ENCODE measurements at places on chromosomes 1 and 21.
A peak's percentile ranks its signal among the peaks of the same experiment; 100 is the strongest.

DNA sequence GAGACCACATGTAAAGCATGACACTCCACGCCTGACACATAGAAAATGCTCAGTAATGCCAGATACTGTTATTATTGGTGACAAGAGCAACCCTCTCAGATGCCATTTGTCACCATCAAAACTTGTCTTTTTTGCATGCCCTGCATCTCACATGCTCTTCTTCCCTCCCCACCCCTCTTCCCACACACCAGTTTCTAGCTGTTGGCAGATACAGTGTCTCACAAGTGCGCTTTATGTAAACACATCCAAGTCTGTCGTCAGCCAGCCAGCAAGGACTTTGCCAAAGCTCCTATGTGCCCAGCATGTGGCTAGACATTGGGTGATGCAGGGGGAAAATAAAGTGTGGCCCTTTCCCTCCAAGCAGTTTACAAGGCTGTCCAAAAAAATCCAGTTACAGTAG is 44.9 kb upstream of the EPHA8 start:
- DNase-seq, result no peak

GRCh38 chr1:26827106-26827604 is 667 bp downstream of the ZDHHC18 start:
- DNase-seq, result no peak

DNA sequence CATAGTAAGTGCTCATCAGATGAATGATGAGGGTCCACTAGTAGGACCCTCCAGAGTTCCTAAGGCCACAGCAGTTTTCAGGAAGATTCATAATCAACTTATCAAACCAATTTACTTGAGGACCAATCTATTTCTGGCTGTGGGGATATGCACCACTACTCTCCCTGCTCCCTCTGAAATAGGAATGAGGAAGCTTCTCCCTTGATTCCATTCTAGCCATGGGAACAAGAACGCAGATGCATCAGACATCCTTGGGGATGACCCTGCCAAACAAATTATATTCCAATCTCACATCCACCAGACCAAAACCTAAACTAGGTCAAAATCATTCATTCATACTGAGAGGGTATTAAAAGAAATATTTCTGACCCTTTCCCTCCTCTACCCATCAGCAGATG is 31.5 kb downstream of the JAK1 start:
- no peak for DNase-seq

- DNase-seq, result no peak
Observed at GRCh38 chr1:224544346-224545110, 71.6 kb upstream of the CNIH3 start.

DNA sequence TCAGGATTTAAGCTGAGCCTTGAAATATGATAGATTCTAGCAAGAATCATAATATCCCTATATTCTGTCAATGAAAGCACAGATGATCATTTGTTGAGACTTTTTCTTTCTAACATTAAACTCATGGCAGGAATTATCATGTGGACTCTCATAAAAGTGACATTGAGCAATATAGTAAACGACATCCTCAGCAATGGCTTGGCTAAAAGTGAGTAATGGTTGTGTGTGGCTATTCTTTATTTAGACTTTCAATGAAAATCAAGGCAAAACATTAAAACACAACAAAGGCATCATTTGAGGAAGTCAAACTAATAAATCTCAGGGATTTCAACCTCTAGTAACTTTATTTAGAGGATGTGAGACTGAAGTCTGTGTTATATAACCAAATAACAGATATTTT is 257.8 kb upstream of the ADGRL4 start:
- DNase-seq, result no peak

- DNase-seq, result peak; percentile 37
Observed at GRCh38 chr1:1356796-1357401, 1.5 kb downstream of the MXRA8 start.

GRCh38 chr1:77859248-77859647 is 29.2 kb upstream of the NEXN start:
- no peak for DNase-seq

GRCh38 chr1:207923561-207923960 is 12.6 kb upstream of the CD34 start:
- no peak for DNase-seq

DNA sequence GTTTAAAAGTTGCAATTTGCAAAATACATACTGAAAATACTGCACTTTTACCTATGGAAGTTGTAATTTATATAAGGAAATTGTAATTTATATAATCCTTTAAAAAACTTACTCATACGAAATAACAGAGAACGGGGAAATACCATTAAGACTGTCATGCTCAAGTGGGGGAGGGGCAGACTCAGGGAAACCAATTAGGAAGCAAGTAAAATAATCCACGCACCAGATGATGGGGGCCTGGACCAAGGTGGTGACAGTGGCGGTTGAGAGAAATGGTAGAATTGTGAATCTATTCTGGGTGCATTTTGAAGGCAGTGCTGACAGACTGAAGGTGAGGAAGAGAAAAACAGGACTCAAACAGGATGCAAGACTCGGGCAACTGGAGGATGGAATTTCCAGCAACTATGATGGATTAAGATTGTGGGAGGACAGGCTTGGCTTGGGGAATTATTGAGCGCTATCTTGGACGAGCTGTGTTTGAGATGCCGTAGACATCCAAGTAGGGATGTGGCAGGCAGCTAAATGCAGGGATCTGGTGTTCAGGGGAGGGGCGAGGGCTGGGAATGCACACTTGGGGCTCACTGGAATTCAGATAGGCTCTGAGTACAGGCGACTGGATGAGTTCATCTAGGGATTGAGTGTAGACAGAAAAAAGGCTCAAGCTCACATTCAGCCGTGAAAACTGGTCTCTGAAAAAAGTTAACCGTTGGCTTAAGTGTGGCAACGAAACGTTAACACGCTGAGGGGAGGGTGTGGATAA is 977 bp downstream of the LCA5L start:
- DNase-seq, result peak; percentile 65

GRCh38 chr21:43919871-43920801 is 55.1 kb downstream of the AGPAT3 start:
- DNase-seq, result no peak

- DNase-seq, result no peak
Observed at GRCh38 chr1:93814795-93815340, 64.1 kb downstream of the DNTTIP2 start.

DNA sequence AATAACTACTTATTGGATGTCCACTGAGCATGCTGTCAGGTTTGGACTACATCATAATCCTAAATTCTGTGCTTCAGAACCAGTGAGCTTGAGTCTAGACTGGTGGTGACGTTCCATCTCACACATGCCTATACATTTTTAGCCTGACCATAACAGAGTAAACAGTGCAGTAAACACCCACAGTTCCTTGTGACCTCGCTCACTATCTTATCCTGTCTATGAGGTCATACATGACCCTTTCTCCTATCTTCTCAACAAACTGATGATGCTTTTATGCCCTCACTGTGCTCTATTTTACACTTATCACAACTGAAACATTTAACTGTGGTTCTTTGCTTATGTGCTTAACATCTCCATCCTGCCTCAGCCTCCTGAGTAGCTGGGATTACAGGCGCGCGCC is 91.2 kb downstream of the ENAH start:
- no peak for DNase-seq

DNA sequence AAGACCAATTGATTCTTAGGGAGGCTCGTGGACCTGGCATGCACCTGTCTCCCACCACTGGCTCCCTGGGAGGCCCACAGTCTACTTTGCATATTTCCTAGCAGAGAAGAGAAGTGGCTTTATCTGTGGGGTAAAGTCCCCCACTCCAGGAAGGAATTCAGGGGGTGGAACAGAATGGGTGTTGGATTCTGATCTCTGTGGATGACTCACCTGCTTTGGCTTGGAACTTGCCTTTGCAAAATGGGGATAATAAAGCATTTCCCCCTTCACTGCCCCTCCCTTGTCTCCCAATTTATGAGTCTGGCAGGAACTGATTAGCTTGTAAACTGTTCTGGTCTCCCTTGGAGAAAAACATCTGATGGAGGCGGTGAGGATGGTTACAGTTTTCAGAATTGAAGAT is 21.2 kb upstream of the OTUD3 start:
- DNase-seq, result no peak

DNA sequence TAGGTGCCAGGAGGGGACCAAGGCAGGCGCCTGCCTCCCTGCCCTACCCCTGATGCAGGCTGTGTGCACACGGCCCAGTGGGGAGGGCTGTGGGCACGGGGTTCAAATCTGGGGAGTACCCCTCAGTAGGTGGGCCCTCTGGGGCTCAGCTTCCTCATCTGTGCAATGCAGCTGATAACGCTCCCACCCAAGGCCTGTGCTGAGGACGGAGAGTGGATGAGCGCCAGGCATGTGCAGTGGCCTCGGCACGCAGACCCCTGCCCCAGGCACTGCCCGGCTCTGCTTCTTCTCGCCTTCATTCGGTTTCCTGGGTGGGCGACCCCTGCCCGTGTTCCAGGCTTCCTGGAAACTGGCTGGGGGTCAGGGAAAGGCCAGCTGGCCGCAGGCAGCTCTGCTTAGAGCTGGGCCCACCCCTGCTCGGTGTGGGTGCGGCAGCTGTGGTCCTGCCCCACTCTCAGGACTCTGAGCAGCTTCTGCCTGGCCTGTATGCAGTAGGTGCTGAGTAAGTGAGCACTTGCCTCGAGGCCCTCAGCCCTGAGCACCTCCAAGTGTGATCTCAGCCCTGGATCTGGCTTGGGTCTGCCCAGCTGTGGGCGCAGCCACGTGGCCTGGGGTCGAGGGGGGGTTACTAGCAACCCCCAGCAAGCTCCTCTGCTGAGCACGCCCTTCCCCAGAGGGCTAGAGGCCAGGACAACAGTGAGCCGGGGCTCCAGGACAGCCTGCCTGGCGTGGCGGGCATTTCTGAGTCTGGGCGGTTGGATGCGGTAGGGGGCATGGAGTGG is 11.9 kb upstream of the TNFRSF14 start:
- peak; percentile 54 for DNase-seq

Measured in right hindlimb (tissue), 1 donor.